ENCODE measurements at places on chromosomes 16 and 17.

DNA sequence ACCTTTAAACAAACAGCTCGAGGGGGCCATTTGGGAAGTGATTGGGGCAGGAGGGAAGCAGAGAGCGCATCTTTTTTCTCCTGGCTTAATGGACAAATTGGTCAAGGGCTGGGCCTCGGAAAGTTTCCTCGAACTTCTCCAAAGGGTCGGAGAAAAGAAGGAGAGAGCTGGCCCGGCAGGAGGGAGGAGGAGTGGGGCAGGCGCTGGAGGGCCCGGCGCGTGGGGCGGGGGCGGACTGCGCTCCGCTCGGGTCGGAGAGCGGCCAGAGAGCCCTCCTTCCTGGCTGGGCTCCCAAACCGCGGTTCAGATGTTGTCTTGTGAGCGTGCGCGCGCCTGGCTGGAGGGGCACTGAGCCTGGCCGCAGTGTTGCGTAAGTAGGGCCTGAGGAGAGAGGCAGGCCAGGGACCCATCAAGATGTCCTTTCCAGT, 1.2 kb downstream of the MMP2 start:
- no peak for DNase-seq

DNA sequence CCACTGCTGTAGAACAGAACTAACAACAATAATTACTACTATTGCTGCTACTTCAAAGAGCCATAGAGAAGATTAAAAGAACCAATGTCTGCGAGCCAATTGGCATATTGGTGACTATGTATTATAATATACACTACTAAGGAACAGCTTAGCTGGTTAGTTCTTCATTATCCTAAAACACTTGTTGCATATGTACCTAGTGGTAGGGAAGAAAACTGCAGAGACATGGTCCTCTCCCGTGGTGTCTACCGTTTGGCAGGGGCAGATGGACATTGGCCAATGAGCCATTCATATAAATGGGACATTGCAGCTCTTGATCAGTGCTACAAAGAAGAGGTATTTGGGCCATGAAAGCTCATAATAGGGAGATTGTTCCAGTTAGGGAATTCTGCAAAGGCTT, 46.4 kb upstream of the CLEC3A start:
- DNase-seq = no peak

DNA sequence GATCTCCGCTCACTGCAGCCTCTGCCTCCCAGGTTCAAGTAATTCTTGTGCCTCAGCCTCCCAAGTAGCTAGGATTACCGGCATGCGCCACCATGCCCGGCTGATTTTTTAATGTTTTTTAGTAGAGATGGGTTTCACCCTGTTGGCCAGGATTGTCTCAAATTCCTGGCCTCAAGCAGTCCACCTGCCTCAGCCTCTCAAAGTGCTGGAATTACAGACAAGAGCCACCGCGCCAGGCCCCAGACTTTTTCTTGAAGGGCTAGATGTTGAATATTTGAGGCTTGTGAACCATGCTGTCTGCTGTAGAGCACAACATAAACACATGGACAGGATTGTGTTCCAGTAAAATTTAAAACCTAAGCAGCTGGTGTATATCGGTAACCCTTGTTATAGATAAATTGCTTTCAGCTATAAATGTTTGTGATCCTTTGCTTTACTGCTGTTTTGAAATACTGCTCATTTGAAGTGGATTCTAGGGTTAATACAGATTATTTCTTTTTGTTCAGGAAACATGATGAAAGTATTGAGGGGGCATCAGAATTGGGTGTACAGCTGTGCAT, 12.4 kb downstream of the WSB1 start:
- no peak for DNase-seq

- DNase-seq = no peak
Measured at GRCh38 chr16:21638573-21638975, 13.8 kb downstream of the IGSF6 start.

- no peak for DNase-seq
Measured at GRCh38 chr16:24993722-24994686, 21.2 kb downstream of the ARHGAP17 start.

DNA sequence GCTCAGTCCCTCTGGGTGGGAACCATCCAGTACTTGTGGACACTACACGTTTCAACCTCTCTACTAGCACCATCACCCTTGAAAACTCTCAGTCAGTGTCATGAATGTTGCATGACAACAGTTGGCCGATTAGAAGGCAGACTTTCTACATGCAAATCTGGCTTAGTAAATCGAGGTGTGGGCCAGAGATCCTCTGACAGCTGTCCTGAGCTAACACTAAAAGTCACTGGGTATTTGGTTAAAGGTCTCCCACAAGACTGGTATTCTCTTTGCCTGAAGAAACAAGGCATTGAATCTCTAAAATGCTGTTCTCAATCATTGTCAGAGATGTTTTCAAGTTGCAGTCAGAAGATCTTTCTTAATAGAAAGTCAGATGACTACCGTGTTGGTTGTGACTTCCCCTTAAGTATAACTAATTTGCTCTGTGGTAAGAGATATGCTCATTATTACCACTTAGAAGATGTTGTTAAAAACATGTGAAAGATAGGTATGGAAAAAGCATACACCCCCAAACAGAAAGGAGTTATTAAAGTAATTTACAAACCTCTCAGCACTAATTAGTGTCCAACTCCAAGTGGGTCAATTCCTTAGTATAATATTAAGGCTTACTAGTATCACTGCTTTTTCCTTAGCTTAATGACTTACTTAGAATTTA, 62.3 kb downstream of the WNT3 start:
- no peak for DNase-seq

DNA sequence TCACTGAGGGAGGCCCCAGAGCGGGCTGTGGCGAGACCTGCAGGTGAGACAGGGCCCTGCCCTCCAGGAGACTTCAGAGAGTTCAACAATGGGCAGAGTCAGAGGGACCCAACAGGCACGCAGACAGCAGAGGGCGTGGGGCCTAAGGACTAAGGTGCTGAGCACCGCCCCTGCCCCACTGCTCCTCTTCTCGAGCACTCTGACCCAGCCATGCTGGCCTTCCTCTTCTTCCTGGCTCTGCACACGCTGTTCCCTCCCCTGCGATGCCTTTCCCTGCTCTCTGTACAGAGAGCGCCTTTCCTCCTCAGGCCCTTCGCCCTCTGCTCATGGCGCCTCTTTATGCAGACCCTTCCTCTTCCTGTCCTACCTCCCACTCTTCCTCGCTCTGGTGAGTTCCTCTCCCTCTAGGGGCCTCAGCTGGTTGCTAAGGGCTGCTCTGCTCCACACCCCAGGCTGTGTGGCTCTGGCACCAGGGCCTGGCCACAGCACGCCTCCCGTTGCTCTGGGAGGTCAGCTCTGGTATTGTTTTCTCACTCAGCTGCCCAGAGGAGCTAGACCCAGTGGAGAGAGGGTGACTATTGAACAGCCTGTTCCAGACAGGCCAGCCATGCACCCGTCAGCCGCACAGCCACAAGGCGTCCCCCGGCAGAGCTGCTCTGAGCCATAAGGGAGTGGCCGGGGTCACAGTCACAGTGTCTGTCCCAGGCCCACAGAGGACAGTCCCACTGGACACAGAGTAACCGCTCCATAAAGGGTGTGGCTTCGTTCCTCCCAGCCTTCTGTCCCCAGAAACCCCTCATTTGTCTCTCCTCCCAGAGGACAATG, 13.6 kb upstream of the RASD1 start:
- DNase-seq = no peak

GRCh38 chr16:27322858-27323780, 9.3 kb downstream of the IL4R start:
- DNase-seq = no peak

GRCh38 chr16:10232757-10233156, 50.5 kb upstream of the GRIN2A start:
- DNase-seq = no peak

- no peak for DNase-seq
Measured at GRCh38 chr16:64730261-64730660, 391.6 kb downstream of the CDH11 start.

GRCh38 chr17:45367216-45367615, 50.4 kb upstream of the MAP3K14 start:
- no peak for DNase-seq

GRCh38 chr17:80257716-80258213, 2.9 kb upstream of the RNF213 start:
- no peak for DNase-seq

- DNase-seq = no peak
Measured at GRCh38 chr16:86048221-86048620, 149.3 kb downstream of the IRF8 start.

DNA sequence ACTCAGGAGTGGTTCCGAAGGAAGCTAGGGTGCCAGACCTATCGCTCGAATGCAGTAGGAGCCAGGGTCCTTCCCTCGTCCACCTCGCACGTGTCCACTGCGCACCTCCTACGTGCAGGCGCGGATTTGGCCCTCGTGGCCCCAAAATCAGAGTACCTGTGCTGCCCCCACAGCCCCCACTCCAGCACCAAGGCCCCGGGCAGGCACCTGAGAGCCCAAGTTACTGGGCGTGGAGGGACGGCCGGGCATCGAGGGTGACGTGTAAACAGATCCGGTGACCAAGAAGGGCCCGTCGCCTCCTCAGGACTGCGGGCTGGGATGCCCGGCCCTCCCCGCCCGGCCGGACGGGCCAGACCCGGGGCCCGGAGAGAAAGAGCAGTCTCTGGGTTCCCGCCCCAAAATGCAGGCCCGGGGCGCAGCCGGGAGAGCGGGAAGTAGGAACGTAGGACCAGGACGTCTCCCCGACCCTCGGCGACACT, 492 bp downstream of the SLC25A39 start:
- DNase-seq = no peak

- DNase-seq = no peak
Measured at GRCh38 chr17:13003454-13003851, 14.4 kb downstream of the ELAC2 start.

DNA sequence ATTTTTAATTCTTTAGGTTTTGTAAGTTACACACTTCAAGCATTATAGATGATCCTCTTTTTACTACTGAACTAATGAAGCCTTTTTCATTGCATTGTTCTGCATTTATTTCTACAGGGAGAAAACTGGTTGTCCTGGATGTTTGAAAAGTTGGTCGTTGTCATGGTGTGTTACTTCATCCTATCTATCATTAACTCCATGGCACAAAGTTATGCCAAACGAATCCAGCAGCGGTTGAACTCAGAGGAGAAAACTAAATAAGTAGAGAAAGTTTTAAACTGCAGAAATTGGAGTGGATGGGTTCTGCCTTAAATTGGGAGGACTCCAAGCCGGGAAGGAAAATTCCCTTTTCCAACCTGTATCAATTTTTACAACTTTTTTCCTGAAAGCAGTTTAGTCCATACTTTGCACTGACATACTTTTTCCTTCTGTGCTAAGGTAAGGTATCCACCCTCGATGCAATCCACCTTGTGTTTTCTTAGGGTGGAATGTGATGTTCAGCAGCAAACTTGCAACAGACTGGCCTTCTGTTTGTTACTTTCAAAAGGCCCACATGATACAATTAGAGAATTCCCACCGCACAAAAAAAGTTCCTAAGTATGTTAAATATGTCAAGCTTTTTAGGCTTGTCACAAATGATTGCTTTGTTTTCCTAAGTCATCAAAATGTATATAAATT, 53.0 kb downstream of the TUBD1 start:
- no peak for DNase-seq

DNA sequence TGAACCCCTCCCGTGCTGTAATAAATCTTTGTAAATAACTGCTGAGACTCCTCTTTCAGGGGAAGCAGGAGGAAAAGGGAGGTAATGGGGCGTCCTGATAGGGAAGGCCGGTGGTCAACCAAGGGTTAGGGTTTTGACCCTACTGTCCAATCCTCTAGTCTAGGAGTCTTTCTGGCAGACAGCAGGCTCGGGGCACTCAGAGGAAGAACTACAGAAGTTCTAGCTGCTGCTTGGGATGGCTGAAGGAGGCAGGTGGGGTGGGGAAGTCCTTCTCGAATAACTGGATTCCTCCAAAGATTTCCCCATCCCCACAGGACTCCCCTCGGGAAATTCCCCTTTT, 387 bp upstream of the STARD3 start:
- no peak for DNase-seq

DNA sequence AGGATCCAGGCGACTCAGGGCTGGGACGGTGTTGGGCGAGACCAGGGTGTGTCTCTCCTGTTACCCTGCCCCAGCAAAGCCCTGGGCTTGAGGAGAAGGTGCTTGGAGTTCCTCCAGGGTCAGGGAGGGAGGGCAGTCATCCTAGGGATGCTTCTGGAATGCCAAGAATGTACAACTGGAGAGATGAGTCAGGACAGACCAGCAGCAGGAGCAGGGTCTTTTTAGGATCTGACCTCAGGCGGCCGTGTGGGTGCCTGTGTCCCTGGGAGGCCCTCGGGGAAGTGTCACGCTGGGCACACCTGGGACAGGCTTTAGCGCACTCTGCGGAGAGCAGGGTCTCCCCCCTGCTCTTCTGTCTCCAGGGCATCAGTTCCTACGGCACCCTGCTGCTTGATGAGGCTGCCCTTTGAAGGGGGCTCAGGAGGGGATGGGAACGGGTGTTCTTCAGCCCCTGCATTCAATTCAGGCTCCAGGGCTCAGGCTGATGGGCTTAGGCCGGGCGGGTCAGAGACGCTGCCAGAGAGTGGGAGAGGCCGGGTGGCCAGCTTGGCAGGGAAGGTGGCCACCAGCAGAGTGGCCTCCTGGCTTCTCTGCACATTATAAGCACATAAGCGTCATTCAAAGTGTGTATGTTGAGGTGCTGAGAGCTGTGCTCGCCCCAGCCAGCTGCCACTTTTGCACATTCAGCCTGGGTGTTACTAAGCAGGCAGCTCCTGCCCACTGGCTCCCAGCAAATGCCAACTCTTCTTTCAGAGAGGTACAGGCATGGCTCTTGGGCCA, 8.4 kb upstream of the MTSS2 start:
- DNase-seq = no peak

GRCh38 chr16:50197582-50197981, 44.5 kb downstream of the TENT4B start:
- no peak for DNase-seq

DNA sequence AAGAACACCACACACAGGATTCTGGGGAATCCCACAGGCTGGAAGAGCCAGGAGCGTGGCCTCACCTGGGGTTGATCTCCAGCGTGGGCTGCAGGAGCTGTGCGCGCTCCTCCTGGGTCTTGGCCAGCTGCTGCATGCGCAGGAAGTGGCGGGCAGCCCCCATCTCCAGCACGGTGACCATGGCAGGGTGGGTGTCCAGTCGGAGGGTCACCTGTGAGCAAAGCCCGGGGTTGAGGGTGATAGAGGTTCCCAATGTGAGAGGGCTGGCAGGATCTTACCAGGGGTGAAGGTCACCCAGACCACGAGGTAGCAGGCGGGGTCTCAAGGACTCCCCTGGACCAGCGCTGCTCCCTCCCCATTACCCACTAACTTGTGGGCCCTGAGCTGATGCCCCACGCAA, 7.4 kb downstream of the DNASE1 start:
- no peak for DNase-seq

DNA sequence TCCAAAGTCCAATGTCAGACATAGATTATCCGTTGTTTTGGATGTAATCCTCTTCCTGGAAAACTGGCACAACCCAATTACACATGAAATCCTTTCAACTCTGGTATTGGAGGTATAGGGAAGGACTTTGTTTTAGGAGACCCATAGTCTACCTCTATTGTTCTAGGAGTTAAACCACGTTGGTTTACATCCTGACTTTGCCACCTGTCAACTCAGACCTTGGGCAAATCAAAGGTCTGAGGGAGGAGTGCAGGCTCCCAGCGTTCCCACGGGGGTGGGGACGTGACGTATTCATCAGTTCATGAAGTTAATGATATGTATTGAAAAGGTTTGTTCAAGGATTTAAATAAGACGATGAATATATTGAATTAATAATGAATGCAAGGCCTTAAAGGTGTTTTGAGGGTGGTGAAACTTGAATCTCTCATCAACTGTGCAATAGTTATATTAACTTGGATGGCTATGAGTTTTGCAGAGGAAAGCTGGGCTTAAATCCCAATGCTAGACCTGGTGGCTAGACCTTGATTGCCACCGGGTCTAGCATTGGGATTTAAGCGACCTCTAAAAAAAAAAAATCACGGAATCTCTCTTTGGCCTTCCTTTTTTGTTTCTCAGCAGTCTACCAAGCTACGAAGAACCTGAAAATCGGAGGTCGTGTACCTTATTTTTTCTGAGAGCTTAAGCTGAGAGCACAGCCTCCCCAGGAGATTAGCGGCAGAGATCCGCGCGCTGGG, 744 bp upstream of the NF1 start:
- no peak for DNase-seq
